Pulmonary artery endothelial cell (primary cell): ENCODE measurements at places on chromosomes 3 and 15.

GRCh38 chr15:60526127-60526616 lies 47.2 kb upstream of the ICE2 start:
- no peak for DNase-seq

DNA sequence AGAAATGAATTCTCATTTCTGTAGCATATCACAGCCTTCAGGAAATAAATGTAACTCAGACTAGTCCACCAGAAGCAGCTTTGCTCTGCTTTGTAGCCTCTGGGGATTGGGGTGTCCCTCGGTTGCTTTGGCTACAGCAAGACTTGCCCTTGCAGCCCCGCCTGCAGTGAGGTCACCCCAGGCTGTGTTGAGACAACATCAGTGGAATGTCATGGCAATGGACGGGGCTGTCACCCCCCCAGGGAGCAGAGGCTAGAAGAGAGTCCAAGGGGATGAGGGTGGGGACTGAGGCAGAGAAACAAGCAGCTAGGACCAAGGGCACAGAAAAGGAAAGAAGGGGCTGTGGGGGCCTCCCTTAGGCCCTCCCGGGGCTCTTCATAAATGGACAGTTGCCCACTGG lies 854 bp downstream of the CLEC3B start:
- DNase-seq, result no peak

DNA sequence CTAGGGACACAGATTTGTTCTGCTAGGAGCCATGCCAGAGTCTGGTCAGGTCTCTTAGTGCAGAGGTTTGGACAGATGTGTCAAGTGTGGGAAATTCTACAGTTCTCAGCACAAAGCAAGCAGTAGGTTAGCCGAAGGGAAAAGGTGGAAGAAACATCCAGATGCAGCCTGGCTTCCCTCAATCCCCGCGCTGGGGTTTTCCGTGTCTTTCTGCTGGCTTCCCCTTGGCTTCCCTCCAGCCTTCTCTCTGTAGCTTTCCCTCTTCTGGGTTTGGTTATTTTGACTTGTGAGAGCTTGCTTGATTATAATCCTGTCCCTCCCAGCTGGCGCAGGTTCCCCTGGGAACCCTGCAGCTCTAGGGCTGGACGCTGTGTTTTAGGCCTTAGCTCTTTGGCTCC lies 4.1 kb downstream of the TF start:
- no peak for DNase-seq

DNA sequence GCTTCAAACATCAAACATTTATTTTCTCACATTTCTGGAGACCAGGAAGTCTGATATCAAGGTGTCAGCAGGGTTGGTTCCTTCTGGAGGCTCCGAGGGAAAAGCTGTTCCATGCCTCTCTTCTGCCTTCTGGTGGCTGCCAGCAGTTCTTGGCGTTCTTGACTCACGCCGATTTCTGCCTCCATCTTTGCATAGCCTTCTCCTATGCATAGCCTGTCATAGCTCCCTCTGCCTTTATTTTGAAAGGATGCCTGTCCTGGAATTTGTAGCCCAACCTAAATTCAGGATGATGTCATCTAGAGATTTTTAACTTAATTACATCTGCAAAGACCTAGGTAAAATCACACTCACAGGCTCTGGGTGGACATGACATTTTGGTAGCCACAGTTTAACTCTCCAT lies 70.4 kb downstream of the RGMA start:
- DNase-seq, result no peak

- DNase-seq, result no peak
Observed at GRCh38 chr3:70736009-70736408, 423.6 kb upstream of the MDFIC2 start.
